ENCODE measurements at places on chromosomes 7 and 10.
A peak's percentile ranks its signal among the peaks of the same experiment; 100 is the strongest.

- peak; percentile 83 for DNase-seq
These were observed 16.0 kb downstream of the CHST15 start for GRCh38 chr10:124077208-124077993.

DNA sequence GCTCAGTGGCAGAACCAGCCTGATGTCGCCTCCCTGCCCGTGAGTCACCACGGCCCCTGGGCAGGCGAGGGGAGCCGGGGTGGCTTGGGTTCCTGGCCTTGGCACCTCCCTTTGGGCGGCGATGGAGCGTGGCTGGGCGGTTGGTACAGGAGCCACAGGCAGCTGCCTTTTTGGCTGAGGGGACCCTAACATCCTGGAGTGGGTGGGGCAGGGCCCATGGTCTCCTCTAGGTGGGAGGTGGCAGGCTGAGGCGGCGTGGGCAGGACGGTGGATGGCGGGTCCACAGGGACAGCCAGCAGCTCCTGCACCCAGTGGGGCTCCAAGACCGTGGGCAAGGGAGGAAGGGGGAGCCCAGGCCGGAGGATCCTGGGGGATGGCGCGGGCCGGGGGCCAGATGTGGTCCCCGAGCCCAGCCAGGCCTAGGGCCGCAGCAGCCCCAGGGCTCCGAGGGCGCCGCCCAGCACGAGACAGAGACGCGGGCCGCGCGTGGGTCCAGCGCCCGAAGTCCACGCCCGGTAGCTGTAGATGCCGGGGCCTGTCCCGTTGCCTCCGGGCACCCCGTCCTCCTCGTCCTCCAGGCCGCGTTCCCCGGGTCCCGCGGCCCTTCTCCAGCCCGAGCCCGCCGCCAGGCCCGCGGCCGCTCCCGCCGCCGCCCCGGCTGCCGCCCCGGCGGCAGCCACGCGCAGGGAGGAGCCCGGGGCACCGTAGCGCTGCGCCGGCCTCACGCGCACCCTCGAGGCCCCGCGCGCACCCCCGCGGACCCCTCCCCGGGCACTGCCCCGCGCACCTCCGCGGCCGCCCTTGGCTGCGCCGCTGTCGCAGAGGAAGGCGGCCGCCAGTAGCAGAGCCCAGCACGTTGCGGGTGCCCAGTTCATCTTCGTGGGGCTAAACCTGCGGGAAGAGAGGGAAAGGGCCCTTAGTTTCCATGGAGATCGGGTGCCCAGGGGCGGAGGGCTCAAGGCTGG, 1.3 kb downstream of the SPRN start:
- DNase-seq, result no peak

DNA sequence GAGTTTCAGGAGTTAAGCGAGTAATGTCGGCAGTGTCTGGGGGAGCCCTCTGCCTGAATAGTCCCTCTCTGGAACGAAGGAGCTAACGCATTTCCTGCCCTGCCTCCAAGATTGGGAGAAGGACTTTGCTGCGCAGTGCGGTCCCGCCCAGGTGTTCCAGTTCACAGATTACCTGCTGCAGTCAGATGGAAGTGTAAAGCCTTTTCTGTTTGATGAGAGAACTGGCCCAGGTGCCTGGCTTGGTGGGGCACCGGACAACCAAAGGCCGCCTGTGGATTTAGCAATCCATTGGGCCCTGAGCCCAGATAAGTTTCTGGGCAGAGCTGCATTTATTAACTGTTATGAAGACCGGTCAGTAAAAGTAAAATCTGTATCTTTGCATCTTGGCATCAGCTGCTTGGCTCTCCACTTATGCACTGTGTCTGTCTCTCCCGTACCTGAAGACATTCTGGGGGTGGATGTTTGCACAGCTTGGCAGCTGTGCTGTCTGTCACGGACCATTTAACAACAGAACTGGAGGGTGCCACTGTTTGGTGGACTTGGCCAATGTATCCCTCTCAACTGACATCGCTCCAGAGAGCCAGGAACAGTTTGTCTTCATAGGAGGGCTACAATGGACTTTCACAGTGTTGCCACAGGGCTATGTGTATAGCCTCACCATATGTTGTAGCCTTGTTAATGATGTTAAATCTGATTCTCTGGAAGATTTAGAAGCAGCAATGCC, 654.7 kb upstream of the ZWINT start:
- no peak for DNase-seq

- DNase-seq, result no peak
These were observed 175.4 kb downstream of the CDC14C start for GRCh38 chr7:49099587-49100326.

DNA sequence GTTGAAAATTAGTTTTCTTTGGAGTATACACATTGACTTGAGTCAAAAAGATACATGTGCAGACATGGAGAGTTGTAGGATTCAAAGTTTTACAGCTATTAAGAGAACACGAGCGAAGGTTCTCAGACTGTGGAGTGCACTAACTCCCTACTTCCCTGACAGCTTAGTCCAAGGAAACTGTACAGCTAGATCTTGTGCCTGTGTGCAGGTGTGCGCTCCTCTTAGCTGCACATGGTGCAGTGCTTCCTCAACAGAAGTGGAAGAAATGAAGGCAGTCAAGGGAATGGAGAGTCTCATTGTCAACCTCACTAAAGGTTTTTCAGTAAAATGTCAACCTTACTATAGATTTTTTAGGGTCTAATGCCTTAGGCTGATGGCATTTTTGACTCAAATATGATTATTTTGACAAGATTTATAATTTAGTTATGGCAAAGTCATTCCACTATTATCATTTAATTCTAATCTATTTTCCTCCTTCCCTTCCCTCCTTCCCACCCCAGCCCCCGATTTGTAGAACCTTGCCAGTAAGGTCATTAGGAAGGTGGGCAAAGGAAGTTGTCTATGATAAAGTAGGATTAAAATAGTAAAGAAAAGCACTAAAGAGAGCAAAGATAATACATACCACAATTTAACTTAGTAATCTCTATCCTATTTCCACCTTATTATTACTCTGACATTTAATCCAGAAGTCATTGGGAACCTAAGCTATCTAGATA, 13.6 kb downstream of the PDK4 start:
- DNase-seq, result no peak

DNA sequence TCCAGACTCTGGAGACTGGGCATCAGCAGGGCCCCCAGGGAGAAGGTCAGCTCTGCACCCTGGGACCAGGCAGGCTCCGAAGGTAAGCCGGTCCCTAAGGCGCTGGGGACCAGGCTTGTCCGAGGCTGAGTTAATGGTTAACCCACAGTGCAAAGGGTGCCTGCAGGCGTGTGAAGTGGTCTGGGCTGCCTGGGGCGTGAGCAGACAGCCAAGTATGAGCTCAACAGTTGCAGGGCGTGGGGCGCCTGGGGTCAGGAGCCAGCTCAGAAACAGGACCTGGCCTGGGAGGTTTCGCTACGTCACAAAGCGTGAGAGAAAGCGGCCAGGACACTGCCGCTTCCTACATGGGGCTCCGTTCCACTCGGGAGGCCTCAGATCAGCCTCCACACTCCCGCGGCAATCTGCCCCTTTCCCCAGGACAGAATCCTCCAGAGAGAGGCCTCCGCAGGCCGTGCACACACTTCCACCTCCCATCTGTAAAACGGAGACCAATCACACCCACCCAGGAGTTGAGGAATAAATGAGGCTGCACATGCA, 16.0 kb downstream of the PDGFA start:
- no peak for DNase-seq

DNA sequence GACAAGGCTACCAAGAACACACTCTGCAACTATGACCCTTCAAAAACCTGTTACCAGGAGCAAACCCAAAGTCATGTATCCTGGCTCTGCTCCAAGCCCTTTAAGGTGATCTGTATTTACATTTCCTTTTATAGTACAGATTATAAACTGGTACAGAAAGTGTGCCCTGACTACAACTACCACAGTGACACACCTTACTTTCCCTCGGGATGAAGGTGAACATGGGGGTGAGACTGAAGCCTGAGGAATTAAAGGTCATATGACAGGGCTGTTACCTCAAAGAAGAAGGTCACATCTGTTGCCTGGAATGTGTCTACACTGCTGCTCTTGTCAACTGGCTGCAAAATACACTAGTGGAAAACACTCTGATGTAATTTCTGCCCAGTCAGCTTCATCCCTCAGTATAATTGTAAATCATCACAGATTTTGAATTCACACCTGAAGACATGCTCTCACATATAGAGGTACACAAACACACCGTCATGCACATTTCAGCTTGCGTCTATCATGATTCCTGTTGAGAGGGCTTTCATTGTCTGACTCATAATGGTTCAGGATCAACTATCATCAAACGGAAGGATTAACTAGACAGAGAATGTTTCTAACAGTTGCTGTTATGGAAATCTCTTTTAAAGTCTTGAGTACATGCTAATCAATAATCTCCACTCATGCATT, 318.3 kb downstream of the NXPH1 start:
- no peak for DNase-seq

DNA sequence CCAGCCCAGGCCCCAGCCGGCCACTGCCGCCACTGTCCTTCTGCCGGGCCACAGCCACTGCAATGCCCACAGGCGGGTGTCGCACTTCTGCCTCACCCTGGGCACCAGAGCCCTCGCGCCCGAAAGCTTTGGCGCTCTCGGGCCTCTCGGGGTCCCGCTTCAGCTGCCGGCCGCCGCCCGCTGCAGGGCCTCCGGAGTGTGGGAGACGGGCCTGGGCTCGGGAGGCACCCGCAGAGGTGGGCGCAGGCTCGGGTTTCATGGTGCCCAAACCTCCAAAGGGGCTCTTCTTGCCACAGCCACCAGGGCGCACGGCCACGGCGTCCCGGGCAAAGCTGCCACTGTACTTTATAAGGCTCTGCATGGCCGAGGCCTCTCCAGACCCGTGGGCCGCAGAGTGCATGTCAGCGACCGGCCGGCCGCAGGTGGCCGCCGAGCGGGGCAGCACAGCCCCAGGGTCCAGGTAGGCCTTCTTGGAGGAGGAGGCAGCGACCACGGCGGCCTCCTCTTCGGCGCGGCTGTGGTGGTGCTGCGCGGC, 35.9 kb downstream of the TNRC18 start:
- no peak for DNase-seq

- no peak for DNase-seq
These were observed 31.2 kb downstream of the EBF3 start for GRCh38 chr10:129932751-129933433.

- no peak for DNase-seq
These were observed 483.9 kb downstream of the HTR7 start for GRCh38 chr10:90373911-90374310.

DNA sequence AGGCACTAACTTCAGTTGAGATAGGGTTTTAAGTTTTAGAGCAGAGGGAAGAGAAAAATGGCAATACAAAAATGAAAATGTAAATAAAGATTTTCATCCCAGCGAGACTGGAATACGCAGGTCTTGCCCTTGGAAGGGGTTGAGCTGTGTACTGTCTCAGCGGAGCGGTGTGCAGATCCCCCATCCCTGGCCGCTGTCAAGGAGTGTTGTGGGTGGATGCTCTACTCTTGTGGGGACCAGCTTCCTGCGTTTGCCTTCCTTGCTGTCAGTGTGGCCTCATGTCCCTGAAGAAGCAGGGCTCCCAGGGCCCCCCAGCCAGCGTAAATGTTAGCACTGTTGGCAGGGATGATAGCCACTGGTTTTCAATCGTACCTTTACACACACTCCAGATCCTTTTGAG, 249.7 kb upstream of the PITRM1 start:
- no peak for DNase-seq

- DNase-seq, result no peak
These were observed 33.6 kb downstream of the ZCCHC24 start for GRCh38 chr10:79411546-79412495.

- DNase-seq, result no peak
These were observed 5.3 kb downstream of the NEUROG3 start for GRCh38 chr10:69567920-69568319.

- DNase-seq, result no peak
These were observed 500.4 kb downstream of the GFRA1 start for GRCh38 chr10:115772606-115773005.

DNA sequence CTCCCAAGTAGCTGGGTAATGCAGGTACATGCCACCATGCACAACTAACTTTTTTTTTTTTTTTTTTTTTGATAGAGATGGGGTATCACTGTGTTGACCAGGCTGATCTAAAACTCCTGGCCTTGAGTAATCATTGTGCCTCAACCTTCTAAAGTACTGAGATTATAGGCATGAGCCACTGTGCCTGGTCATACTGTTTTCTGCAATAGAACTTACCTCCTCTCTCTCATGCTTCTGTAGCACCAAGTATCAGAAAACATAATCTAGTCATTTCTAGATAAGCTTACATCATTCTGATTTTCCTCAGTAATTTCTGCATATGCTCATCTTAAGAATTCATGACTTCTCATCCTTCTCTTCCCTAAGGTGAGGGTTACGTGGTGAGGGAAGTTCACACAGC, 210.0 kb downstream of the IMMP2L start:
- no peak for DNase-seq

DNA sequence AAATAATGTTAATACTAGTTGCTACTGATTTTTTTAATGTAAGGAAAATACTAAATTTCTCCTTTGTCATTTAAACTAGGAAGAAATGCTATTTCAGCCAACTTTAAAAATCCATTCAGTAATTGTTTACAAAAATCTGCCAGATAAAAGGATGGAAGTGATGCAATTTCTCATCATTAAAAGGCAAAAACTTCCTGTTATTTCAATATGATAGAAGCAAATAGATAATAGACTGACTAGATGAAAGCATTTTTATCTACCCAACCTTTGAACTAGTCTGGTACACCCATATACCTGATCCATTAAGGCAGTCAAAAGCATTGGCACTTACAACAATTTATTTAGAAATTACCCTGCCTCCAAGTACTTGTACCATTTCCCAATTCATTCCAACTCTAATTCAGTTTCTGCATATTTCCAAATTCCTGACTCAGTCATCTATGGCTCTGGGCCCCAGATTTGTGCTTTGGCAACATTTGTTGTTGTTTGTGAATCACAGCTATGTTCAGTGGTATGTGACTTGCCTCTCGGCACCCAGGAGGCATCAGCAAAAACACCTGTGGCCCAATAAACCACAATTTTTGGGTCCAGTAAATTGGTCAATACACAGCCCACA, 482.6 kb upstream of the SEMA3A start:
- no peak for DNase-seq

DNA sequence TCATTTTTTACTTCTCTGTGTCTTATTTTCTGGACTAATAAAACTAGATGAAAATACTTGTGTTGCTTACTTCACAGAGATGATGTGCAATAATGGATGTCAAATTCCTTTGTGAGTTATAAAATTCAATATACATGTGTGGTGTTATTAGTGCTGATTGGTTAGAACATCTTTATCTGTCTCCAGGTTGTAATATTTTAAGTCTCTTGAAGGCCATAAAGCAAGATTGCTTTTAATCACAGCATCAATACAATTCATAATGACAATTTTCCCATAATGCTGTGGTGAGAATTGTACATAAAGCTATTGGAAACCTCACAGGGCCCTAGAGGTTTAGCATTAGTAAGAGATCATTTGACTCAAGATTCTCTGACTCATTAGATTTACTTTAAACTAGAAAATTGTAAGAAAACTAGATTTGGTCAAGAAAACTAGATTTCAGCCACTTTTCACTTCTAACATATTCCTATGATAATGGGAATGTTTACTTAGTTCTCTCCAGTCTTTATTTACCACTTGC, 963.7 kb downstream of the REEP3 start:
- no peak for DNase-seq

DNA sequence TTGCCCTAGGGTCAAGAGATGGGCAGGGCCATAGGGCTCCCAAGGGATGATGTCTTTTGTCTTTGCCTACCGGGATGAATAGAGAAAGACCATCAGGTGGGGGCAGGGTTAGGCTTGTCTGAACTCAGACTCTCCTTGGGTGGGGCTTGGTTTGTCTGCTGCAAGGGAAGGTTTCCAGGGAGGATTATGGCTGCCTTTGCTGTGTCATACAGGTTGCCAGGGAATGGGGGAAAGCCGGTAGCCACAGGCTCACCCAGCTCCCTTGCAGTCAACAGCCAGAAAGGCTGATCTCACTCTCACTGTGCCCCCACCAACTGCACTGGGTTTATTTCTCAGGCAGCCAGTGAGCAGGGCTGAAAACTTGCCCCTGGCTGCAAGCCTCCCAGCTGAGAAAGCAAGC, 253.2 kb downstream of the POLR1F start:
- no peak for DNase-seq

Measured in BE2C (cell line).